ENCODE measurements at places on chromosomes 3 and 15. TPM values are rescaled to one million over a fixed set of nuclear protein-coding genes. Genes with fewer than 3 reads are reported as not detected.

Gene DNAH12
- total RNA-seq = 0.39 TPM

Gene CLDN18
- total RNA-seq = not detected

Gene GPR27
- total RNA-seq = 2.5 TPM

Gene GCNT3
- 2.9 TPM for total RNA-seq

All from esophagus muscularis mucosa (tissue), 4 donors.